ENCODE measurements at places on chromosomes 16 and 17. TPM values are rescaled to one million over a fixed set of nuclear protein-coding genes. Genes with fewer than 3 reads are reported as not detected.

GRCh38 chr17:45715787-45716186, 68.3 kb upstream of the CRHR1 start:
- no peak for DNase-seq

- no peak for DNase-seq
Observed at GRCh38 chr16:13906168-13907089, 13.5 kb upstream of the ERCC4 start.

DNA sequence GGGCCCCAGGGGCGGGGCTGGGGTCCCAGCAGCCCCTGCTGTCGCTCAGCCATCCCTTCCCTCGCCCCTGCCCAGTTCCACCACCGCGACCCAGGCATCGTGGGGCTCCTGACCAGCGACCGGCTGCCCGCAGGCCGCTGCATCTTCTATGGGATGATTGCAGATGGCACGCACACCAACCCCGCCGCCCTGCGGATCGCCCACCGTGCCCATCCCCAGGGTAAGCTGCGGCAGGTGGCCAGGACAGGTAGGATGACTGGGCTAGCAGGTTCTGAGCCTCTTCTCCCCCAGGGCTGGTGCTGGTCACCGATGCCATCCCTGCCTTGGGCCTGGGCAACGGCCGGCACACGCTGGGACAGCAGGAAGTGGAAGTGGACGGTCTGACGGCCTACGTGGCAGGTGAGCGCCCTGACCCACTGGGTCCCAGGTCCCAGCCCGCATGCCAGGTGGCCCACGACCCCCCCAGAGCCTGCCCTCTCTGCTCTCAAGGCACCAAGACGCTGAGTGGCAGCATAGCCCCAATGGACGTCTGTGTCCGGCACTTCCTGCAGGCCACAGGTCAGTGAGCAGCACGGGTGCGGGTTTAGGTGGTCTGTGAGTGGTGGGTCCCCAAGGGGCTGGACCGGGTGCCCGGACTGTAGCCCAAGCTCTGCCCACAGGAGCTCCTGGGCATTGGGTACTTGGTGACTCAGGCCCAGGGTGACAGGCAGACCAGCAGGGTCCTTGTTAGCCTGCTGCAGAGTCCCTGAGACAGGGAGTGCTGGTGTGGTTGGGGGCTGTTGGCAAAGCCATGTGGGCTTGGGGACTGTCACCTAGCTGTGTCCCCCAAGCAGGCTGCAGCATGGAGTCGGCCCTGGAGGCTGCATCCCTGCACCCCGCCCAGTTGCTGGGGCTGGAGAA, 2.8 kb downstream of the CEMP1 start:
- no peak for DNase-seq

GRCh38 chr17:16197276-16197675, 18.1 kb downstream of the NCOR1 start:
- DNase-seq: no peak

DNA sequence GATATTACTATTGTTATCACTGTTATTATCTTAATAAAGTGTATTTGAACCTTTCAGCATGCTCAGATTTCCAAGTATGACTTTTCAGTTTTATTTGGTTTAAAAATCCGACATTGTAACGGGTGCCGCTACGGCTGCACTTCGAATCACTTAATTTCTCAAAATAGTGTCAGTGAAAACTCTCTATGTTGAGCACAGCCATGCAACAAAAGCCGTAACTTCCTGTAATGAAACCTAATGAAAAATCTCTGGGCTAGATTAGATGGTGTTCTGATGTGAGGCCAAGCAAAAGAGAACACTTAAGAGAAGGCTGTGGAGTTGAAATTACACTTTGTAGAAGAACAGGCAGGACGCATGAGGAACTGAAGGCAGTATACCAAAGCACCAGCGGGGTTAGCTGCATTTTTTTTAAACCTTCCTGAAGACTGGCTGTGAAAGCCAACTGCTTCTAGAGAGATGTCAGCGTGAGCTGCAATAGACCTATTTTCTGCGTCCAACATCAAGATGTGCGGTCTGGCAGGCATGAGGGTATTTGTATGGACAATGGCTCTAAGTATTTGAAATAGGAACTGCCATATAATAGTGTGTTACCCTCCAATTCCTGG, 1545.0 kb upstream of the GOT2 start:
- DNase-seq: no peak

GRCh38 chr17:2690165-2691068, 21.1 kb downstream of the CLUH start:
- DNase-seq: no peak

DNA sequence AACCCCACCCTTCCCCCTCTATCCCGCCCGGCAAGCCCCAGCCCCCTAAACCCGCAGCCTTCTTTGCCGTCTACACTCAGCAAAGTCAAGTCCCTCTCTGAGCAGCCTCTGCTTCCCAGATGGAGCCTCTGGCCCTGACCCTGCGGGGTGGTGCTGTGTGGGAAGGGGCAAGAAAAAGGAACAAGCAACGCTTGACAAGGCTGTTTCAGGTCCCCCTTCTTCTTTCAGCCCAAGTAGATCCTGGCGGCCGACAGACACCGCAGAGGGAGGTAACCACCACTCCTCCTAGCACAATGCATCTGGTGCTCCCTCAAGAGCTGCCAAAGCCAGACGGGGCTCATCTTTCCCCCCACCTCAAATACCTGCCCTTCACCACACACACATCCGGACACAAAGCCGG, 178.3 kb downstream of the ENGASE start:
- DNase-seq: no peak

DNA sequence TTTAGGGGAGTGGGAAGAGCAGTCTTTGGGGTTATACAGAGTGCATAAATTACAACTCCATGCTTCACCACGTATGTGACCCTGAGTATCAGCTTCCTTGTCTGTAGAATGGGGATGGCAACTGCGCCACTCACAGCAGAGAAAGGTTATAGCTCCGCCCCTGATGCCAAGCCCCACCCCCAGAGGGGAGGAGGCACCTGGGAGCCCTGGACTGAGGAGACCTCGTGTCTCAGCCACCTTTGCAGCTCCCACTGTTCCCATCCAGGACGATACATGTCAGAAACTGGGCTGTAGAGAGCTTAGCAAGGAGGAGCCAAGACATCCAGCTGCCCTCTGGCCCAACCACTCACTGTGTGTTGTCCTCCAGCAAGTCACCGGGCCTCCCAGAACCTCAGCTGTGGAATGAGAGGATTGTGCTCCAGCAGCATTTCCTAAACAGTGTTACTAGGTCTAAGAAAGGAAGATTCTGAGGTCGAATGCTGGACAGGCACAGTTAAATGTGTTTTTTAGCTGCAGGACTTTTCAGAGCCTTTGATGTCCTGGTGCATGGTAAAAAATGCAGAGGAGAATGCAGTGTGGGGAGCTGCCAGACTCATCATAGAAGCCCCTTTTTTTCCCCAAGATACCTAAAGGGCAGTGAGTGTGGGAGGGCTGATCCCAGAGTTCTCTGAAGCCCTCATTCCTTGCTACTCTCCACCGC, 49.4 kb downstream of the BEAN1 start:
- no peak for DNase-seq

- DNase-seq: no peak
Observed at GRCh38 chr16:10356870-10357842, 28.7 kb upstream of the ATF7IP2 start.

- no peak for DNase-seq
Observed at GRCh38 chr16:71855937-71856662, 10.3 kb downstream of the ATXN1L start.

DNA sequence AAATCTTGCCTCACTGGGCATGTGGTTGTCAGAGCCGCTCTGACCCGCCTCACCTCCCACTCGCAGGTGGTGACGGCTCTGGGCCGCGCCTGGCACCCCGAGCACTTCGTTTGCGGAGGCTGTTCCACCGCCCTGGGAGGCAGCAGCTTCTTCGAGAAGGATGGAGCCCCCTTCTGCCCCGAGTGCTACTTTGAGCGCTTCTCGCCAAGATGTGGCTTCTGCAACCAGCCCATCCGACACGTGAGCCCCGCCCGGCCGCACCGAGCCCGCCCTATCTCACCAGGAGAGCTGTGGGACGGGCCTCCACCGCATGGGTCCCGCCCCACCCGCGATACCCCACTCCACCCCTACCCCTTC, 4.0 kb downstream of the TGFB1I1 start:
- no peak for DNase-seq

- no peak for DNase-seq
Observed at GRCh38 chr17:72022328-72023275, 98.2 kb upstream of the SOX9 start.

GRCh38 chr16:12519986-12520385, 283.7 kb downstream of the CPPED1 start:
- DNase-seq: no peak

DNA sequence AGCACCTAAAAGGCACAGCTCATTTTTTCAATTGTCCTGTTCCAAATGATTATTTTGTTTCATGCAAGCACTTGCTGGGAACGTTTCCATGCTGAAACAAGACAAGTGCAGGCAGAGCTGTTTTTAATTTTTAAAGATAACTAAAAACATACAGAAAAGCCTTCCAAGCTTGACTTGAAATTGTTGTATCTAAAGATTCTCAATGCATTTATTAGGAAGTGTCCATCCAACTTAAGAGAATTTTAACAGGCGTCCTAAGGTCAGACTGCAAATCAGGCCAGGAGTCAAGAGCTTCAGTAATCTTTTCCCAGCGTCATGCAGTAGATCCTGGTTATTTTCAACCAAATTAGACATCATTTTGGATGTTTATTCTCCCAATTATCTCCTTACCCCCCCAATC, 702.8 kb downstream of the KCNJ2 start:
- peak; percentile 7 for DNase-seq

DNA sequence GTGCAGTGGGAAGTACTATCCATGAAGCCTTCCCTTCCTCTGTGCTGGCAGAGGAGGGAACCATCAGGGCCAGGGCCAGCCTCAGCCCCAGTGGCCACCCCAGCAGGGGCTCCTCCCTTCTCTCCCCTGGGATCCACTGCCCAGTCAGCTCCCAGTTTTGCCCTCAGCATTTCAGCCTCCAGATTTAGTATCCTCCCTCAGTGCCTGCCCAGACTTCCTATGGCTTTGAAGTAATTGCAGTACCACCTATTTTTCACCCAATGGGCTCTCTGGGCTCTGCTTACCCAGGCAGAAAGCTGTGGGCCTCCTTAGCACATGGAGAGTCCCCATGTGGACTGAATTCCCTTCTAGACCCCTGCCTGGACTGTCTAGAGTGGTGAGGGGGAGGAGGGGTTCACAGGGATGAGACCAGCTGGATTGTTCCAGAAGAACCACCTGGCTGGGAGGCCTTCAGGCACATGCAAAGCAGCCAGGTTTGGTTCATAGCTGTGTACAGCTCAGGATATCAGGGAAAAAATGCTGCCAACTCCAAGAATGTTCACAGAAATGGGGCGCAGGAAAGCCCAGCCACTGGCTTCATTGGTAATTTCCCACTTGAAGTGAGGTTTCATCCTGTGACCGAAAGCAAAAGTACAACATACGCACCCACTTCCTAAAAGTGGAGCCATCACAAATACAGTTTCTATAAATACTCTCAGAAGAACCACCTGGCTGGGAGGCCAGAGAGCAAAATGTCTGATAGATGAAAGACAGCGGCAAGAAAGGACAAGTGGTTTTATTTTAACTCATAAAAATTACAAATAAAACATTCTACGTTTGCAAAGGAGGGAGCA, 15.2 kb upstream of the HERPUD1 start:
- no peak for DNase-seq

- no peak for DNase-seq
Observed at GRCh38 chr17:38672788-38673706, 1.7 kb downstream of the EPOP start.

DNA sequence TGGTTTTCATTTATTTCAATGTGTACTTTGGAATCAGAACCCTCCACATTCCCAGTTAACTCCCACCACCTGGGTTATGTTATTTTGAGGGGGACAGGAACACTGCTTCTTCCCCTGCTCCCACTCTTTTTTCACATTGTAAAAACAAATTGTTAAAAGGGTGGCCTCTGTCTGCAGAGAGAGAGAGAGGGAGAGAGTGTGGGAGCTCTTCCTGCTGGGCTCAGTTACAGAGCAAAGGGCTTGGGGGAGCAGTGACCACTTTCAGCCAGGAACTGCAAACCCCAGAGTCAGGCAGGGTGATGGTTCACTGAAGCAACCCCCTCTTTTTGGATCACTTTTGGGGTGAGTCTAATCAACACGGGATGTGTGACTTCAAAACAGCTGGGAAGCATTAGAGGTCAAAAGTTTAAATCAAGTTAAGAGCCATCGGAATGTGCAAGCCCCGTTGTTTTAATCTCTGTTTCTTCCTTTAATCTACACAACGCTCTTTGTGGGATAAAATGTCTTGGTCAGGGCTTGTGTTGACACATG, 577.0 kb upstream of the CDH11 start:
- DNase-seq: peak; percentile 83

DNA sequence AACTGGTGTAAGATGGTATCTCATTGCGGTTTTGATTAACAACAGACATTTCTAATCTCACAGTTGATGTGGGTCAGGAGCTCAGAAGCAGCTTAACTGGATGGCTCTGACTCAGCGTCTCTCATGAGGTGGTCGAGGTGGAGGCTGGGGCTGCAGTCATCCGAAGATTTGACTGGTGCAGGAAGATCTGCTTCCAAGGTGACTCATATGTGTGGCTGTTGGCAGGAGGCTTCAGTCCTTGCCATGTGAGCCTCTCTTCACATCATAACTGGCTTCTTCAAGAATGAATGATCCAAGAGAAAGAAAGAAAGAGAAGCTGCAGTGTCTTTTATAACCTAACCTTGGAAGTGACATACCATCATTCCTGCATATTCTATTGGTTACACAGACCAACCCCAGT, 376.1 kb downstream of the SEC14L1 start:
- no peak for DNase-seq

- DNase-seq: peak; percentile 61
Observed at GRCh38 chr16:81723098-81723723, 55.9 kb upstream of the PLCG2 start.

The SECTM1 gene
- total RNA-seq: 15.9 TPM

The SLC22A31 gene
- not detected for total RNA-seq

The RGS11 gene
- total RNA-seq: 2.4 TPM

The HSD17B1 gene
- total RNA-seq: 1.5 TPM

The NOS2 gene
- 0.26 TPM for total RNA-seq

The KRT24 gene
- 0.26 TPM for total RNA-seq

The GPR142 gene
- total RNA-seq: not detected

The ATP2A3 gene
- 7.1 TPM for total RNA-seq
